Right atrium auricular region (tissue), 2 donors: ENCODE measurements at places on chromosomes 7 and 10.
A peak's percentile ranks its signal among the peaks of the same experiment; 100 is the strongest.

DNA sequence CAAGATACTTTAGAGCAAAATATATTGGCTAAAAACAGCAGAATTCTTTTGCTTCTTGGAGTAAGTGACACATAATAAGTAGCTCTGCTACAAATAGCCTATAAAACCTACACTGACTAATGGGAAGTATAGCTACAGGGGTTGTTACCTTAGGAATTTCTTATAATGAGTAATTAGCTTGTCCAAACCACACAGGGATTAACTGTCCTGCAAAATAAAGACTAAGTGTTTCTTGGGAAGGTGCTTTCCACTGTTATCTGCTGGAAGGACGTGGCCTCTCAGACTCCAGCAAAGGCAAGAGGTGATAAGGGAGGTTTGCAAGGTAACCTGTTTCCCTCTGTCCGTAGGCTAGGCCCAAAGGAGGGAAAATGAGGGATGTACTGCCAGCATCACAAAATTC is 302.4 kb downstream of the DOCK4 start:
- no peak for DNase-seq
- H3K27ac ChIP-seq = no peak overlapping the region
- no peaks in the 10 kb centered on the region for H3K36me3 ChIP-seq
- H3K4me1 ChIP-seq = no peaks in the 10 kb centered on the region
- no peaks in the 10 kb centered on the region for H3K27me3 ChIP-seq
- no peak overlapping the region for H3K4me3 ChIP-seq

GRCh38 chr10:131435760-131436457 is 124.4 kb upstream of the TCERG1L start:
- no peaks in the 10 kb centered on the region for H3K27me3 ChIP-seq
- no peak overlapping the region for H3K27ac ChIP-seq
- no peak for DNase-seq
- H3K4me3 ChIP-seq = no peak overlapping the region
- no peaks in the 10 kb centered on the region for H3K4me1 ChIP-seq

- no peaks in the 10 kb centered on the region for H3K4me1 ChIP-seq
- no peaks in the 10 kb centered on the region for H3K36me3 ChIP-seq
- no peak for DNase-seq
- H3K4me3 ChIP-seq = no peak overlapping the region
- H3K27ac ChIP-seq = no peak overlapping the region
- no peaks in the 10 kb centered on the region for H3K27me3 ChIP-seq
Observed at GRCh38 chr10:129785536-129785981, 178.5 kb downstream of the EBF3 start.

DNA sequence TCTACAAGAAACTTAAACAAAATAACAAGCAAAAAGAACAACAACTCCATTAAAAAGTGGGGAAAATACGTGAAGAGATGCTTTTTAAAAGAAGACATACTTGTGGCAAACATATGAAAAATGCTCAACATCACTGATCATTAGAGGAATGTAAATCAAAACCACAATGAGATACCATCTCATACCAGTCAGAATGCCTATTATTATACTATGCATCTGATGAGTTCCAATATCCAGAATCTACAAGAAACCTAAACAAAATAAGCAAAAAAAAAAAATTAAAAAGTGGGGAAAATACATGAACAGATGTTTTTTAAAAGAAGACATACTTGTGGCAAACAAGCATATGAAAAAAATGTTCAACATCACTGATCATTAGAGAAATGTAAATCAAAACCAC is 29.6 kb upstream of the AKR1C3 start:
- no peaks in the 10 kb centered on the region for H3K36me3 ChIP-seq
- H3K27me3 ChIP-seq = no peaks in the 10 kb centered on the region
- H3K4me3 ChIP-seq = no peak overlapping the region
- no peak for DNase-seq

- no peak overlapping the region for H3K4me3 ChIP-seq
- DNase-seq = no peak
- H3K27ac ChIP-seq = no peak overlapping the region
- H3K27me3 ChIP-seq = no peaks in the 10 kb centered on the region
- no peaks in the 10 kb centered on the region for H3K36me3 ChIP-seq
Observed at GRCh38 chr7:55409482-55410225, 44.5 kb downstream of the LANCL2 start.

- DNase-seq = no peak
- H3K27ac ChIP-seq = no peak overlapping the region
- no peaks in the 10 kb centered on the region for H3K4me1 ChIP-seq
- H3K27me3 ChIP-seq = no peaks in the 10 kb centered on the region
Observed at GRCh38 chr10:90204956-90205314, 503.5 kb downstream of the KIF20B start.

GRCh38 chr10:69014171-69014570 is 25.6 kb downstream of the KIFBP start:
- peaks cover 75% of the 10 kb centered on the region for H3K36me3 ChIP-seq
- no peaks in the 10 kb centered on the region for H3K4me1 ChIP-seq
- H3K4me3 ChIP-seq = no peak overlapping the region
- H3K27me3 ChIP-seq = no peaks in the 10 kb centered on the region
- H3K27ac ChIP-seq = no peak overlapping the region

- H3K27me3 ChIP-seq = no peaks in the 10 kb centered on the region
- H3K36me3 ChIP-seq = no peaks in the 10 kb centered on the region
- peak overlapping the region; percentile 52 for H3K27ac ChIP-seq
- DNase-seq = no peak
Observed at GRCh38 chr7:30900053-30900452, 11.6 kb upstream of the AQP1 start.

- H3K4me3 ChIP-seq = no peak overlapping the region
- no peaks in the 10 kb centered on the region for H3K4me1 ChIP-seq
- no peak for DNase-seq
- H3K36me3 ChIP-seq = peaks cover 7% of the 10 kb centered on the region
- H3K27ac ChIP-seq = no peak overlapping the region
Observed at GRCh38 chr7:128777156-128778123, 1.8 kb upstream of the OPN1SW start.

- DNase-seq = no peak
- H3K36me3 ChIP-seq = no peaks in the 10 kb centered on the region
- no peak overlapping the region for H3K27ac ChIP-seq
- no peak overlapping the region for H3K4me3 ChIP-seq
- H3K4me1 ChIP-seq = peaks cover 8% of the 10 kb centered on the region
Observed at GRCh38 chr7:34096777-34097176, 191.4 kb downstream of the BMPER start.

GRCh38 chr7:5295039-5296014 is 12.6 kb downstream of the SLC29A4 start:
- no peak overlapping the region for H3K27ac ChIP-seq
- no peaks in the 10 kb centered on the region for H3K27me3 ChIP-seq
- H3K4me1 ChIP-seq = no peaks in the 10 kb centered on the region
- no peaks in the 10 kb centered on the region for H3K36me3 ChIP-seq

- peak; percentile 62 for DNase-seq
- H3K4me1 ChIP-seq = no peaks in the 10 kb centered on the region
- no peaks in the 10 kb centered on the region for H3K36me3 ChIP-seq
- H3K27ac ChIP-seq = no peak overlapping the region
- no peak overlapping the region for H3K4me3 ChIP-seq
Observed at GRCh38 chr7:94266238-94266644, 128.5 kb upstream of the COL1A2 start.

- no peak for DNase-seq
- no peak overlapping the region for H3K4me3 ChIP-seq
- no peaks in the 10 kb centered on the region for H3K27me3 ChIP-seq
- H3K27ac ChIP-seq = no peak overlapping the region
- H3K36me3 ChIP-seq = no peaks in the 10 kb centered on the region
Observed at GRCh38 chr7:2996141-2996540, 47.5 kb downstream of the CARD11 start.

GRCh38 chr7:77415476-77415822 is 700 bp downstream of the GSAP start:
- H3K36me3 ChIP-seq = no peaks in the 10 kb centered on the region
- H3K4me3 ChIP-seq = peak overlapping the region; percentile 93
- H3K4me1 ChIP-seq = no peaks in the 10 kb centered on the region

- H3K27me3 ChIP-seq = no peaks in the 10 kb centered on the region
- H3K27ac ChIP-seq = no peak overlapping the region
Observed at GRCh38 chr7:20865684-20866083, 79.0 kb upstream of the SP8 start.

- no peak for DNase-seq
- no peaks in the 10 kb centered on the region for H3K36me3 ChIP-seq
- no peak overlapping the region for H3K27ac ChIP-seq
- H3K4me1 ChIP-seq = no peaks in the 10 kb centered on the region
Observed at GRCh38 chr7:123580406-123581161, 21.0 kb upstream of the ASB15 start.

GRCh38 chr7:75573477-75574019 is 81.4 kb downstream of the SPDYE5 start:
- H3K27ac ChIP-seq = no peak overlapping the region
- H3K36me3 ChIP-seq = peaks cover 17% of the 10 kb centered on the region
- DNase-seq = no peak
- no peaks in the 10 kb centered on the region for H3K4me1 ChIP-seq
- no peak overlapping the region for H3K4me3 ChIP-seq
- no peaks in the 10 kb centered on the region for H3K27me3 ChIP-seq

DNA sequence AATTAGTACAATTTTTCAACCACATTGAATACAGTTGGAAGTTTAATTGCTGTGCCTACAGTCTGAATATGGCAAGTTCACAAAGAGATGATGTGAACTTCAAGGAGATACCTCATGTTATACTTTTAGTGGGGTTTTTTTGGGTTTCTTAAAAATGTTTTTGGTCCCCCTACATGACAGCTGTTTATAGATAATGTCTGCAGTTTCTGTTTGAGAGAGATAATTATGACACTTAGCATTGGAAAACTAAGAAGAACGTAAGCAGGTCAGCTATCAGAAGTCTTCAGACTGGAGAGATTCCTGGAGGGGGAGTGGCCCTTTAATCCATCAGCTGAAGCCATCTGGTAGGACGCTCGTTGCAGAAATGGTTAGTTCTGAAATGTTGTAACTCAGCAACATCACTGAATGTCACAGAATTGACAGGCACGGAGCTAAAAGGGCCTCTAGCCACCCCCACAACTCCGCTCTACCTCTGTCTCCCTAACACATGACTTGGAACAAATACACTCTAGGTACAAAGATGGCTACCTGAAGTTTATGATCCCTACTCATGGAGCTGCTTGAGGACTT is 29.0 kb downstream of the TIMM23 start:
- H3K36me3 ChIP-seq = peaks cover 67% of the 10 kb centered on the region
- DNase-seq = no peak
- no peaks in the 10 kb centered on the region for H3K4me1 ChIP-seq

GRCh38 chr10:126421756-126422256 is 33.5 kb upstream of the ADAM12 start:
- H3K27me3 ChIP-seq = no peaks in the 10 kb centered on the region
- H3K27ac ChIP-seq = no peak overlapping the region
- no peak overlapping the region for H3K4me3 ChIP-seq
- H3K36me3 ChIP-seq = no peaks in the 10 kb centered on the region
- DNase-seq = no peak
- no peaks in the 10 kb centered on the region for H3K4me1 ChIP-seq

GRCh38 chr7:126659124-126659523 is 593.6 kb downstream of the GRM8 start:
- no peaks in the 10 kb centered on the region for H3K4me1 ChIP-seq
- no peak overlapping the region for H3K4me3 ChIP-seq
- H3K27me3 ChIP-seq = no peaks in the 10 kb centered on the region
- H3K36me3 ChIP-seq = no peaks in the 10 kb centered on the region
- no peak for DNase-seq

DNA sequence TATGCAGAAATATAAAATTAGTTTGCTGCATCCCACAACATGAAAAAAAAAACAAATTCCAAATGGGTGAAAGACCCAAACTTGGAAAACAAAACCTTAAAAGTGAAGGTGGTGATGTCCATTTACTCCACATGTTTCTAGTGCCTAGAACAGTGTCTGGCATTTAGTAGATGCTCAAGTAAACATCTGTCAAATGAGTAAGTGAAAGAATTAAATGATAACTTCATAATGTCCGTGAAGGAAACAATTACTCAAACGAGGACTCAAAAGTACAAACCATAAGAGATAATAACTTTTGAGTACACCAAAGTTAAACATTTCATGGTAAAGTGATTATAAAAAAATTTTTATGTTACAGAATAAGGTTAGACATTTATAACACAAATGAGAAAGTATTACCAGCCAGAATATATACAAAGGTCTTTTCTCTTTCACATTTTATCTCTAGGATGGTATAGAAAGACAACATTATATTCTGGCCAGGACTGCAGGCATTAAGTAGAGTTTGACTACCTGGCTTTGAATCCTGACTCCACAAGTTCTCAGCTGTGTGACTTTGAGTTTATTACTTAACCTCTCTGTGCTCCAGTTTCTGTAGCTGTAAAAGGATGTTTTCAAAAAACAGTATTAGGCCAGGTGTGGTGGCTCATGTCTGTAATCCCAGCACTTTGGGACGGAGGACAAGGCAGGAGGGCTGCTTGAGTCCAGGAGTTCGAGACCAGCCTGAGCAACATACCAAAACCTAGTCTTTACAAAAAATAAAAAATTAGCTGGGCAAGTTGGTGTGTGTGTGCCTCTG is 20.7 kb downstream of the NMT2 start:
- no peaks in the 10 kb centered on the region for H3K27me3 ChIP-seq
- no peaks in the 10 kb centered on the region for H3K4me1 ChIP-seq
- DNase-seq = no peak
- no peaks in the 10 kb centered on the region for H3K36me3 ChIP-seq
- no peak overlapping the region for H3K4me3 ChIP-seq
